Memory B cell (primary cell): ENCODE measurements at places on chromosomes 7 and 10.
A peak's percentile ranks its signal among the peaks of the same experiment; 100 is the strongest.

DNA sequence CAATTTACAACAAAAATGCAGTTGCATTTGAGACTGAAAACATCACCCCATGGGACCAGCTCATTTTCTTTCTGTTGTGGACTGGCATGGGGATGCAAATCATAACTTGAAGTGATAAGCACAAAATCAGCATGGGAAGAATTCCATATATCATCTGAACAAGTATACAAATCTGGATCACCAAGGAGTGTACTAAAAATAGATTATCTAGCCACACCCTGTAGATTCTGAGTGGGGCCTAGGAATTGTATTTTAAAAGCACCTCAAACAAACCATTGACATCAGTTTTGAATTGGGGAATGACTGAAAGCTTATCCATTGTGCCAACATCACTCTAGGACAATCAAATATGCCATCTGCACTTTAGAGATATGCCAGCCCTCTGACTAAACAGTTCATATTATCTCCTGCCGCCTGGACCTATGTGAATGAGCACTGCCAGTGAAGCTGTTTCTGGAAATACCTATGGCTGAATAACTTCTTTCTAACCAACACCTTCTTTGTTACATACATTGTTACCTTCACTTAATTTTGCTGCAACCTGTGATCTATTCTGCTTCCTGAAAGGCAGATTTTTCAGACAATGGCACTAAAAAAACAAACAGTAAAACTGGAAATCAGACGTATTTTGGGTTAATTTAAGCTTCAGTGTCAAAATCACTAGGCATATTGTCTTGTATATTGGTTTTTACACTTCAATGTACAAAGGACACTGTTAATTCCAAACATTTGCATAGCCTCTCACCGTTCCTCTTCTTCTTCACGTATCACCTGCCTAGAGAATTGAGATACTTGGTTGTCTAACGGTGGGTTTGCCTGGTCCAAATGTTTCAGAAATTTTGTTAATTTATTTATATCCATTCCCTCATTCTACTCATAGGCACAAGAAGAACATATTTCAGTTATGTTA is 42.4 kb upstream of the HGF start:
- no peak overlapping the region for H3K27ac ChIP-seq
- DNase-seq: no peak
- H3K36me3 ChIP-seq: no peaks in the 10 kb centered on the region
- no peaks in the 10 kb centered on the region for H3K4me1 ChIP-seq
- no peaks in the 10 kb centered on the region for H3K27me3 ChIP-seq

DNA sequence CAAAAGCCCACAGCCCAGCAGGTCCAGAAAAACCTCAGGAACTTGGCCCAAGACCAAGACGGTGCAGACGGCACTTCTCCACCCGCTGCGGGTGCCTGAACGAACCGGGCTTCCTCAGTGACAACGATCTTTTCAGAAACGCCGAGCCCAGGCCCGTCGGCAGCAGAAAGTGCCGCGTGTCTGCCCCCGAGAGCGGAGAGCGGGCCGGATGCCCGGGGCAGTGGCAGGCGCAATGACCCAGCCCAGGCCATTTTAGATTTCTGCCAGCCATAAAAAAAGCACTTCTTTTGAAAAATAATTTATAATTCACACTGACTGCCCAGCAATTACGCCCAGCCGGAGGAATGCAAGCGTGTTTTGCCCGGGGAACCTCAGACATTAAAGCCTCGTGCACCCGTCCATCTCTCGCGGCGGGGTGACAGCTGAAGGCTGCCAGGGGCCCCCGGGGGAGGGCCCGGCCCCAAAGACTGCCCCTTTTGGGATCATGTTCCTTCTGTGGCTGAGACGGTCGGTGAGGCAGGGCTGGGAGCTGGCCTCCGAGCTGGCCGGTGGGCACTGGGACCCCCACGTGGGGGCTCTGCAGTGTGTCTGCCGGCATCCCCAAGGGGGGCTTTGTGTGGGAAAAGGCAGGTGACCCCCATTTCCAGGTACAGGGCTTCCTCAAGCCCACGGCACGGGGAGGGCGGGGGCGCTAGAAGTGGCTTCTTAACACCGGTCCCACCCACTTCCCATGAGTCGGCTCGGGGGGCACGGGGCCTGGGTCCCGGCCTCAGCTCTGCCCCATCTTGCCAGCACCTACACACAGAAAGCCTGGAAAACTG is 71.3 kb upstream of the PDGFA start:
- peaks cover 16% of the 10 kb centered on the region for H3K4me1 ChIP-seq
- H3K36me3 ChIP-seq: peaks cover 16% of the 10 kb centered on the region
- no peak overlapping the region for H3K27ac ChIP-seq
- peaks cover 2% of the 10 kb centered on the region for H3K27me3 ChIP-seq
- H3K4me3 ChIP-seq: no peak overlapping the region

GRCh38 chr7:11970132-11970531 is 138.1 kb upstream of the THSD7A start:
- no peaks in the 10 kb centered on the region for H3K4me1 ChIP-seq
- no peak overlapping the region for H3K27ac ChIP-seq
- H3K36me3 ChIP-seq: no peaks in the 10 kb centered on the region
- H3K27me3 ChIP-seq: no peaks in the 10 kb centered on the region
- H3K4me3 ChIP-seq: no peak overlapping the region
- no peak for DNase-seq

- no peak overlapping the region for H3K27ac ChIP-seq
- H3K4me1 ChIP-seq: peaks cover 35% of the 10 kb centered on the region
- no peak for DNase-seq
Observed at GRCh38 chr7:35734001-35734483, 39.1 kb upstream of the HERPUD2 start.

DNA sequence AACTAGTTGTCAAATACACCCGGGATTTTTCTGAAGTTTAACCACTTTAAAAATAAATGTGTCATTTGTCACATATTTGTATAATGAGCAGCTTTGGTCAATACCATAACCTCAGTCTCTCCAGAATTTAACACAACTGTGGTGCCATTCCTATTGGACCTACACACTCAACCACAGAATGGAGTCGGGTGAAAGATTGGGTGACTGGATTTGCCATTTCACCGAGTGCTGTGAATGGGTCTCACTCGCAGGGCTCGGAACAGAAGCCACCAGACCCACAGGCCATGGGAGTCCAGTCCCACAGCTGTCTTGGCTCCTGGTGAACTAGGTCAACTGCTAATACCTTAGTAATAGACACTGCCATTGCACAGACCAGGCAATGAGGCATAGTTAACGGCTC is 298.4 kb downstream of the CCDC3 start:
- peaks cover 35% of the 10 kb centered on the region for H3K4me1 ChIP-seq
- peaks cover 21% of the 10 kb centered on the region for H3K36me3 ChIP-seq
- no peaks in the 10 kb centered on the region for H3K27me3 ChIP-seq
- no peak overlapping the region for H3K27ac ChIP-seq
- H3K4me3 ChIP-seq: no peak overlapping the region

DNA sequence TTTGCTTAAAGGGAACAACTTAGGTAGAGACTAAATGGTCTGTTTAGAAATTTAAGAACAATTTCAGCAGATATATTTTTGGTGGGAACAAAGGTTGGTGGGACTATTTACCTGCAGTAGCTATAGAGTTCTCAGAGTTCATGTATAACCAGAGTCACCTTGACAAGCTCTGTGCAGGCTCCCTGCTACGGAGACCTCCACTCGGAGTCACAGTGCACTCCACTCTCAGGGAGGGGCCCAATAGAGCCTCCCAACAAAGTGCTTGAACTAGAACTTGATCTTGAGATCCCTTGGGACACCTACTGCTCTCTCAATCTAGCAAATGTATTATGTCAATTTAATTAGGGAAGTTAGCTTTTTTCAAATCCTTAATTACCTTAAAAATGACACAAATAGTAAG is 2.3 kb downstream of the MYPN start:
- no peak overlapping the region for H3K27ac ChIP-seq
- DNase-seq: no peak
- H3K4me3 ChIP-seq: no peak overlapping the region
- H3K27me3 ChIP-seq: peaks cover 6% of the 10 kb centered on the region
- no peaks in the 10 kb centered on the region for H3K36me3 ChIP-seq

DNA sequence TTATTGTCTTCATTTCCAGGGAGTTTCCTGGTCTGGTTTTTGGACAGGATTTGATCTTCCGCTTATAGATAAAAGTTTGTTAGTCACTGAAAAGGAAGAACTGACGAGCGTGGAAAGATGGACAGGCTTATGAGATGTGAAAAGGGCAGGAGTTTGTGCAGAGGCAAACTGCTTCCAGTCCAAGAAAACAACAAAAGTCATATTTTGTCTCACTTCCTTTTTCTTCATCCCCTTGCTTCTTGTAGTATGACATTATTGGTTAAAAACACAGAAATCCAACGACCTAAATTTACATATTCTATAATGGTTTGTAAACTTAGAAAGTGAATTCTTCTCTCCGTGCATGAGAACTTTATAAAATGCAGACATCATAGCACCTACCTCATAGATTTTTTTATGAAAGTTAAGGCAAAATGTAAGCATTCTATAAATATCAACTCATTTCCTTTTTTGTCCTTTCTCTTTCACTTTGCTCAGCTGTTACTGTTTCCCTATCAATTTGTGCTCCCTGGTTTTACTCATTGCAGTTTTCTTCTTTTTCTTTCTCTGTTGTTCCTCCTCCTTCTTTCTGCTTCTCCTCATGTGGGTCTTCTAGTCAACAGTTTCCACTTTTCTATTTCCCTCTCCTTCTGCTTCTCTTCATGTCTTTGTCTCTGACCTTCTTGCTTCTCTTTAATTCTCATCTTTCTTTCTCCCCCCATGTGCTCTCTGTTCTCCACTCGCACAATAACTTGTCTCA is 370.2 kb downstream of the ARL4A start:
- peaks cover 23% of the 10 kb centered on the region for H3K4me1 ChIP-seq
- peak overlapping the region; percentile 86 for H3K27ac ChIP-seq

GRCh38 chr10:129328546-129328945 is 138.5 kb upstream of the MGMT start:
- H3K4me1 ChIP-seq: no peaks in the 10 kb centered on the region
- DNase-seq: no peak
- no peak overlapping the region for H3K27ac ChIP-seq
- peaks cover 12% of the 10 kb centered on the region for H3K27me3 ChIP-seq
- H3K4me3 ChIP-seq: no peak overlapping the region

GRCh38 chr10:133030781-133031180 is 56.9 kb upstream of the ADGRA1 start:
- H3K4me3 ChIP-seq: no peak overlapping the region
- DNase-seq: no peak
- H3K4me1 ChIP-seq: no peaks in the 10 kb centered on the region

- H3K27me3 ChIP-seq: peaks cover 17% of the 10 kb centered on the region
- H3K36me3 ChIP-seq: peaks cover 13% of the 10 kb centered on the region
- H3K4me3 ChIP-seq: no peak overlapping the region
Observed at GRCh38 chr7:27103489-27104226, 1.2 kb upstream of the HOXA2 start.

DNA sequence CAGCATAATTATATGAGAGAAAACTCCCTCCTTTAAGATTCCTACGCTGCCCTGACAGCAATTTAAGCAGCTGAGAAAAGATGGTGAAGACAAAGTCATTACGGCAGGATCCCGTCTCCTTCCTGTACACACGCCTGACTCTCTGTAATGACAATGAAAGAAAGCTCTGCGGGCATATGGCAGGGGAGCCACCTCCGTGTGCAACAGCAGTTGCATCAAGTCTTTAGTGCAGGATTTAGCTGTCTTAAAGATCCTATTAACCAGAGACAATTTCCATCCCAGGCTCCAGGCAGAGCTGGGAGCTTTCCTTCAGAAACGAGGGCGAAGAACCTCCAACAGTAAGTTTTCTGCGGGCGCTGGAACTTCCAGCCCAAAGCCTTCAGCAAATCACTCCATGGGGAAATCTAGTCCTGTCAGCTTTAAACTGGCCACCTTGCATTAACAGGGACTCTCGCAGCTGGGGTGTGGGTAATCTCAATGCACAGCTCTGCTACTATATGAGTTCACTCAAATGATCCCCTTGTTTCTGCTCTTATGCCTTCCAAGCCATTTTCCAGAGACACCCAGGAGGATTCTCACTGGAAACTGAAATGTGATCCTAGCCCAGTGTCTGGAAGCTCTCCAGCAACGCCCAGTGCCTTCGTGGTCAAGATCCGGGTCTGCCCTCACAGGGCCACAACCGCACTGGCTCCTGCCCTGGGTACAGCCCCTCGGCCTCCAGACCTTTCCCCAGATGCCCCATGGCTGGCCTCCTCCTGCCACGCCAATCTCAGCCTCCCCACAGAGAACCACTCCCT is 74.9 kb downstream of the CTBP2 start:
- no peak overlapping the region for H3K27ac ChIP-seq
- DNase-seq: no peak
- no peak overlapping the region for H3K4me3 ChIP-seq
- peaks cover 14% of the 10 kb centered on the region for H3K27me3 ChIP-seq
- H3K4me1 ChIP-seq: no peaks in the 10 kb centered on the region
- H3K36me3 ChIP-seq: no peaks in the 10 kb centered on the region

GRCh38 chr7:141889321-141889720 is 26.9 kb upstream of the OR9A4 start:
- no peak for DNase-seq
- H3K27me3 ChIP-seq: peaks cover 2% of the 10 kb centered on the region
- H3K36me3 ChIP-seq: no peaks in the 10 kb centered on the region
- no peaks in the 10 kb centered on the region for H3K4me1 ChIP-seq

- H3K4me1 ChIP-seq: no peaks in the 10 kb centered on the region
- H3K27ac ChIP-seq: no peak overlapping the region
- DNase-seq: no peak
- H3K27me3 ChIP-seq: peaks cover 3% of the 10 kb centered on the region
- H3K36me3 ChIP-seq: no peaks in the 10 kb centered on the region
- H3K4me3 ChIP-seq: no peak overlapping the region
Observed at GRCh38 chr7:141915565-141915964, 634 bp upstream of the OR9A4 start.

DNA sequence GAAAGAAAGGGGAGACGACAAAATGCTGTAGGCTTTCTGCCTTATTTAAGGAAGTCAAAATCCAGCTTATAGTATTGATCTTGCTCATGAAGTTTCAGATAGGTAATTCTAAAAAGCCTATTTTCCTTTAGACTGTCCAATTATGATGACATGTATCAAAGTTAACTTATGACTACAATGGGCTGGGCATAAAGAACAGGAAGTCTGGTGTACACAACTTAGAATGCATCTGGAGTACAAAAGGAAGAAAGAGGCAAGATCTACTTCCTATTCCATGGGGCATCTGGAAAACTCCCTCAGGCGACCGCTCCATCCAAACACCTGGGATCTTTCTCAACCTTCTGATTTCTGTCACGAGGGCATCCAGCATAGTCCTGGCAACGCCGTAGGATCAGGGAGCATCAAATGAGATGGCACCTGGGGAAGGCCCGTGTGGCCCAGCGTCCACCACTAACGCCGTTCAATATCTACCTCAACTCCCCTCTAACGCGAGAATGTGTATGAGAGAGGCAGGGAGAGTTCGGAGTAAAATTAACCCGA is 512 bp downstream of the FAM24B start:
- H3K4me3 ChIP-seq: peak overlapping the region; percentile 91
- DNase-seq: no peak
- peaks cover 7% of the 10 kb centered on the region for H3K36me3 ChIP-seq
- peak overlapping the region; percentile 92 for H3K27ac ChIP-seq
- no peaks in the 10 kb centered on the region for H3K27me3 ChIP-seq

- DNase-seq: no peak
- no peak overlapping the region for H3K4me3 ChIP-seq
- no peak overlapping the region for H3K27ac ChIP-seq
- H3K27me3 ChIP-seq: no peaks in the 10 kb centered on the region
Observed at GRCh38 chr7:27677912-27678612, 15.4 kb upstream of the HIBADH start.

- peaks cover 35% of the 10 kb centered on the region for H3K4me1 ChIP-seq
- H3K36me3 ChIP-seq: peaks cover 11% of the 10 kb centered on the region
- H3K4me3 ChIP-seq: no peak overlapping the region
- H3K27ac ChIP-seq: no peak overlapping the region
Observed at GRCh38 chr7:112868609-112869008, 78.4 kb upstream of the TMEM168 start.

- H3K4me1 ChIP-seq: peaks cover 10% of the 10 kb centered on the region
- no peak overlapping the region for H3K4me3 ChIP-seq
- no peaks in the 10 kb centered on the region for H3K27me3 ChIP-seq
- H3K36me3 ChIP-seq: peaks cover 32% of the 10 kb centered on the region
- peak overlapping the region; percentile 11 for H3K27ac ChIP-seq
- no peak for DNase-seq
Observed at GRCh38 chr7:135925210-135925609, 51.9 kb downstream of the MTPN start.
